ENCODE measurements at places on chromosomes 2 and 18.

GRCh38 chr2:61970807-61971556, 65.5 kb downstream of the COMMD1 start:
- no peak for DNase-seq

GRCh38 chr18:57009844-57010243, 137.0 kb upstream of the BOD1L2 start:
- no peak for DNase-seq

GRCh38 chr18:45567123-45567522, 48.2 kb upstream of the SLC14A2 start:
- DNase-seq: no peak

DNA sequence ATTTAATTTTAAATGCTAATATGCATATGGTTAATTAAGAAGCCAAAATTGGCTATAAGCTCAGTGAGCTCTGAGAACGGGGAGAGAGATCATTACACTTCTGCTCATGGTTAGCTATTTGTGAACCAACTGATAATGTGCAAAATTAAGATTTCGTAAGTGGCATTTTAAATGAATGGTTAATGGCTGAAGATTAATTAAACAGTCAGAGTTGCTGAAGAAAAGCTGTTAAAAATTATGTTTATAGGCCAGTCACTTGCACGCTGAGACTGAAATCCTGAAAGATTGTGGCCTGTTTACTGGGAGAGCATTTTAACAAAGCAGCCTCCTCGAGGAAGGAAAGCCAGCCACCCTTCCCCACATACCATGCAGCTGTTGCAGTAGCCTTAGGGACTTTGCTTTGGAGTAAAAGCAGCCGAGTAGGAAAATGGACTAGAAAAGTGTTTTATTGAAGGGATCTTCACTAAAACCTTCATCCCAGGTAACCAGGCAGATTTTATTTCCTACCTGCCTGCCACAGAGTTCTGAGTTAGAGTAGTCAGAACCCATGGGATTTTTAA, 218.8 kb upstream of the NRP2 start:
- no peak for DNase-seq

DNA sequence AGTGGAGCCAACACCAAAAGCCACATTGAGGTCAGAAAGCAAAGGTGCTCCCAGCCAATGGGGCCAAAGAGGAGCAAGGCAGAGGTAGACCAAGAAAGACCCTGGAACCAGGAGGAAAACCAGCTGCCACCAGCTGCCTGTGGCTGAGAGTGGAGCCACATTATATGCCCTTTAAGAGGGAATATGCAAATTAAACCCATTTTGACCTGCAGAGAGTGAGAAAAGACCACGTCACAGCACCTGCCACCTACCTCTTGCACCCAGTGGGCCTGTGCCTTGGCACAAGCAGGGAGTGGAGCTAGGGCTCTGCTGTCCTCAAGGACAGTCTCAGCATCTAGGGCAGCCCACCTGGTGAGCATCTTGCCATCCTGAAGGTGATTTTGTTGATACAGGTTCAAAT, 161.3 kb downstream of the MTCL1 start:
- DNase-seq: no peak

DNA sequence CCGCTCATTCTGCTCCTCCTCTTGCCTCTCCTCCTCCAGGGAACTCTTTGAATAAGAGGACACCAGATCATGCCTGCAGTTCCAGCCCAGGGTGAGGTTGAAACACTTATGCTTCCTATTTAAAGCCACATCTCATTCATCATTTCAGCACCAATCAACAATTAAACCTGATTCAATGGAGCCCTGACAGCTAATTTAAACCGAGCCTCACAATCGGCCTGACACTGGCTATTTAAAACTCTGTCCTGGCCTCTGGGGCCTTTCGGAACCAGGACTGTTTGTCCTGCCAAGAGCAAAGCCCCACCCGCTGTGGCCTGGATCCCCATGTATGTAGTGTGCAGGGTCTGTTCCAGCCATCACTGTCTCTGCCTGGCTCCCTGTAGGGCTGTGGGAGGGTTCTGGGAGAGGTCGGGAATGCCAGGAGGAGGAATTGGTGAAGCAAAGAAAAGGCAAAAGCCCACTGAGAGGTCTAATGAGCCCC, 97.4 kb downstream of the MCFD2 start:
- no peak for DNase-seq

GRCh38 chr18:69161383-69162028, 239.2 kb upstream of the DOK6 start:
- DNase-seq: no peak

- no peak for DNase-seq
Observed at GRCh38 chr2:45141883-45142866, 132.9 kb upstream of the SIX2 start.

DNA sequence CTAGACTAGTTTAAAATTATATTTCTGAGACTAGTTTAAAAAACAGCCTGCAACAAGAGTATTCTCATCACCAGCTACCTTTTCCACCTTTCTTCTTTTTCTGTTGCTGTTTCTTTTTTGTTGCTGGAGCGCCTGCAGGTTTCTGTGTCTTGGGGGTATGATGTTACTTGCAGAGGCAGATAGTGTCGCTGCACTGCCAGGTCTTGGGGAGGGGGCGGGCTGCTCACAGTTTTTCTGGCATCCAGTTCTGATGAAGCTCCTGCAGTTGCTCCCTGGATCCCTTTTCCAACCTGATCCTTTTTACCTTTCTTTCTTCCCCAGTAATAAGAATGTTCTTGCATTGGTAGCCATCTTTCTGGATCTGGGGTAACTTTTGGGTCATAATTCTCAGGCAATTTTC, 8.0 kb upstream of the C18orf32 start:
- no peak for DNase-seq

- DNase-seq: no peak
Observed at GRCh38 chr2:168272225-168272624, 24.8 kb upstream of the STK39 start.

- no peak for DNase-seq
Observed at GRCh38 chr2:209696836-209697711, 74.6 kb upstream of the UNC80 start.

DNA sequence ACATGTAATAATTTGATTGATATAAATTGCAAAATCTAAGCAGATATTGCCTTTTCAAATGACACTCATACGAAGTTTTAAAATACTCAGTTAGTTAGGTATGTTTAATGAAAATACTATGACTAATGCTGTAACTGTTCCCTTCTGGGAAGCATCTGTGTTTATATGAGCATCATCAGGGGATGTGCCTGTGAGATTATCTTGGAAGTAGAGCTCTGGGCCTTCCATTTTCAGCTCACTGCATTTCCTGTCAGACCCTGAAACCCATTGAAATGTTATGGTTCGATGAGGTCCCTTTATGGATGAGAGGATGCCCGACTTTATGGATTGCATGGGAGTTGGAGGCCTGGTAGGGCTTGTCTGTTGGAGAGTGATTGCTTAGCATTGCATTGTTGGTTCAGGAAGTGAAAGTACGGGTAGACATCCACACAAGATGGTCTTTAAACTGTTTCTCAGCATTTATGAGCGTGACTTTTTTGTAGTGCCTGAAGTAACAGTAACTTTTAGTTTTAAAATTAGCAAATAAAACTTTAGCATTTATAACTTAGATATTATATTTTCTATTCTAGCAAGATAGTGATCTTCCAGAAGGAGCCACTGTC, 28.7 kb downstream of the ELP2 start:
- DNase-seq: no peak

DNA sequence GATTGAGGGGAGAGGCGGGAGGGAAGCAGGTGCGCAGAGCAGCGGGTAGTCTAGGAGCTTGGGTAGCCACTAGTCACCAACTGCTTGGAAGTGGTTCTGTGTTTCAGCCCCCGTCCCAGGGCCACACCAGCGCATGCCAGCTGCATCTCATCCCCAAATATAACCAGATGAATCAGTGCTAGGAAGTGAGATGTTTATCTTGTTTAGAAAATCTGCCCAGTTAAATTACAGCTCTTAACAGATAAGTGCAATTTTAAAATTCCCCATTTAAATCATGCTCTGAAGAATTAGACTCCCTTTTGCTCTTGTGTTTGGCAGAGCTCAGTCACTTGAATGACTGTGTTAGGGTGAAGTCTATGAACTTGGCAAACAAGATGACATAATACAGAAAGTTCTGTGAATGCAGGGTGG, 193.8 kb downstream of the SEPTIN10 start:
- DNase-seq: no peak

GRCh38 chr18:79720359-79720733, 40.7 kb downstream of the CTDP1 start:
- no peak for DNase-seq

GRCh38 chr18:43265465-43265864, 11.8 kb downstream of the SYT4 start:
- no peak for DNase-seq

Data from left renal cortex interstitium (tissue), 4 donors.